ENCODE measurements at places on chromosomes 13 and 19. TPM values are rescaled to one million over a fixed set of nuclear protein-coding genes. Genes with fewer than 3 reads are reported as not detected.
A peak's percentile ranks its signal among the peaks of the same experiment; 100 is the strongest.

The IGFL2 gene
- total RNA-seq, result not detected

The ZNF433 gene
- total RNA-seq, result 14.0 TPM

The OR7D2 gene
- not detected for total RNA-seq

GRCh38 chr19:43446746-43447489 lies 18.5 kb downstream of the LYPD3 start:
- peak; percentile 83 for DNase-seq

- no peak for DNase-seq
Measured at GRCh38 chr13:98262292-98262691, 85.2 kb upstream of the RNF113B start.

- no peak for DNase-seq
Measured at GRCh38 chr19:37342753-37343152, 28.1 kb upstream of the ZNF527 start.

- no peak for DNase-seq
Measured at GRCh38 chr13:34776390-34776981, 165.6 kb upstream of the NBEA start.

DNA sequence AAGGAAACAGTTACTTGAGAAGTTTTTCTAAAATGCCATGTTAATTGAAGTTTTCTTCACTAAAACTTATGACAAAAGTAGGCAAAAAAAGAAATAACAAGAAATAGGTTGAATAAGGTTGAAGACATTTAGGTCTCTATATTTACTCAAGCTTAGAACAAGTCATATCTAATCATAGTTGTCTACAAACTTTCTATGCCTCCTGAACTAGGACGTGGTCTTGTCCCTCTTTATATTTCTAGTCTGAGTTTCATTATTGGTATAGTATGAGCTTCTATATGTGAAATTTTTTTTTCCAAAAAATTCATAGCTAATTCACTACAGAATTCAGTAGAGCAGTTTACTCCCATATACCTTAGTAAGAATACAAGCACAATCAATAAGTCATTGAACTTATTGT lies 836.4 kb downstream of the SLITRK6 start:
- DNase-seq, result no peak

- DNase-seq, result no peak
Measured at GRCh38 chr13:34409496-34410182, 532.4 kb upstream of the NBEA start.

- DNase-seq, result no peak
Measured at GRCh38 chr13:94280349-94280748, 199.1 kb downstream of the DCT start.

DNA sequence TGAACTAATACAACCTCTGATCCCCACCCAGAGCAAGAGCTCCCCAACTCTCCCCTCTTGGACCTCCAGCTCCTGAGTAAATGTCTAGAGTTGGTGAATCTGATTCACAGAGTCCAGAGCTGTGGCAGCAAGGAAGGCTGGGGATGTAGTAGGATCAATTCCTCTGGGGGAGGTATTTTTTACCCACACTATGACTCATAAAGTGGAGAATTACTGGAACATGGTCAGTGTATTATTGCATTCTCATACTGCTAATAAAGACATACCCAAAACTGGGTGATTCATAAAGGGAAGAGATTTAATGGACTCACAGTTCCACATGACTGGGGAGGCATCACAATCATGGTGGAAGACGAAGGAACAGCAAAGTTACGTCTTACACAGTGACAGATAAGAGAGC lies 496.7 kb downstream of the EFNB2 start:
- DNase-seq, result no peak

DNA sequence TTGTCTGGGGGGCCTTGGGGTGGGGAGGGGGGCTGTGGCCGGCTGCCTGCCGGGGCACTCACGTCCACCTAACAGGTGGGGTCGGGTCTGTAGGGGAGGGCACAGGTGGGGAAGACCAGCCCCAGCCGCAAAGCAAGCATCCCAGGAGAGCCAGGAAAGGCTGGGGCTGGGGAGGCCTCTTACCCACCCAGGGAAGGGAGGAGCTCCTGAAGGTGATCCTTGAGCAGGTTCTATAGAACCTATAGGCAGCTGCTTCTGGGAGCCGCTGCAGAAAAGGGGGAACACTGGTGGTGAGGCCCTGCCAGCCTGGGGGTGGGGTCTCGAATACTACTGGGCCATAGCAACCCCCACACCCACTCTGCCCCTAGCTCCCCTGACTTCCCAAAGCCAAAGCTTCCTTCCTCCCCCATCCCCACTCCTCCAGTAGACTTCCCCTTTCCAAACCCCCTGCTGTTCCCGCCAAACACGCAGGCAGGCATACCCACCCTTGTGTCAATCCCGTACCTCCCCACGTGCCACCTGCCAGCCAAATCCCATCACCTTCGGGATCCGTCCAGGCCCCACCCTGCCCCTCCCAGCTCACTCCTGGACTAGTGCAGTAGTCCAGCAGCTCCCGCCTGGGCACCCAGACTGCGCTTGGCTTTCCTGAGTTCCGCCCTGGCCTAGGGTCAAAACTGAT lies 5.6 kb downstream of the KLF16 start:
- DNase-seq, result no peak

Measured in thyroid gland (tissue), 4 donors.